H54 (cell line): ENCODE measurements at places on chromosomes 16 and 17.

GRCh38 chr17:9487406-9487805 is 88.2 kb downstream of the STX8 start:
- no peak for DNase-seq

DNA sequence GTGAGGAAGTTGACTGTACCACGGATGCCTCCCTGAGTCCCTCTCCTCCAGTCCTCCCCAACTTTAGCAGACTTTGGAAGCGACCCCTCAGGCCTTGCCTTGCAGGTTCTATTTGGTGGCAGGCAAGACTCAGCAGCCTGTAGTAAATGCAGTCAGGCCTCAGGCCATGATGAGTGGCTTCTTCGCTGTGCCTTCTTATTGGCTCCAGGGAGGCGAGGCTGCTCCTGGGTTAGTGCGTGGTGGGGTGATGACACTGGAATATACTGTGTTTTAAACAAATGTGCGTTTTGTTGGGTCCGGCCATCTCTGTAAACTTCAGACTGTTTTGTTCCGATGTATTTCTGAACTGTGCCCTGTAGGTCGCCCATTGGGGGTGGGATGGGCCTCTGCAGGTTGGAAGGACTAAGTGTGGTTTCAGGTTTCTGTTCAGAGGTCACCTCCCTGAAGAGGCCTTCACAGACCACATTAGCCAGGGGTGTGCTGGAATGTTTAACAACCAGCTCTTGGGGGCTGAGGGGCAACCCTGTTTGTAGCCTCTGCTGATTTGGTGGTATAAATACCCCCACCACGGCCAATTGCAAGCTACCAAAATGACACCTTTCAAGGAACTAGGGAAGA is 62.5 kb downstream of the CYLD start:
- DNase-seq: no peak

DNA sequence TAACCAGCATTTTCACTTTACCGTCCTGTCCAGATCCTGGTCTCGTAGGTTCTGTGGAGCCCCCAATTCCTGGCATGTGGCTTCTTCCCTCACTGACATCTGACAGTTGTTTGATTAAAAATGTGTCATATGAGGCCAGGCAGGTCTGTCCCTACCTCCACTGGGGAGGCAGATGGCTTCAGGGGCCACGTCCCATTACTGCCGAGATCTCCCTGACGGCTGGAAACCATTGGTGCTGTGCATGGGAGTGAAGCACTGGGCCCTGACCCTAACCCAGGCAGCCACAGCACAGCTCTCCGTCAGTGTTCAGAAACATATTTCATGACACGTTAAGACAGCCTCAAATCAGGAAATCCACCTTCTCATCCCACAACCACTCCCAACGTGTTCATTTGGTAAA is 77.5 kb downstream of the GNAO1 start:
- DNase-seq: no peak

DNA sequence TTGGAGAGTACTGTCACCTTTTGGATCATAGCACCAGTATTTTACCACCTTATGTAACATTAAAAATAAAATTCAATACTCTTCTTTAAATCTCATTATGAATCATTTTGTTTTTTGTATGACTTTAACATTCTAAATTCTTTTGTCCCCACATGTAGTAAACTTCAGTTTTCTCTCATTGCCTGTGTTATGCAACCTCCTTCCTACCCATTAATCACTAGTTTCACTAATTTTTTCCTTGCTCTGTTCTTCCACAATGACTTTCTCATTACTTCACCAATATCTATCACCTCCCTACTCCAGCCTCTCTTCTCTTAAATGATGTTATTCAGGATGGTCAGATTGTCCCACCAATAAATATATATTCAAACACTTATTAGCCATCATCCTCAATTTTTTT is 68.7 kb downstream of the TTC19 start:
- DNase-seq: no peak

- no peak for DNase-seq
Measured at GRCh38 chr17:73103641-73104335, 11.3 kb upstream of the SLC39A11 start.

GRCh38 chr17:46770818-46771560 is 47.5 kb downstream of the WNT3 start:
- DNase-seq: no peak

- no peak for DNase-seq
Measured at GRCh38 chr16:69089091-69089910, 16.2 kb upstream of the HAS3 start.

DNA sequence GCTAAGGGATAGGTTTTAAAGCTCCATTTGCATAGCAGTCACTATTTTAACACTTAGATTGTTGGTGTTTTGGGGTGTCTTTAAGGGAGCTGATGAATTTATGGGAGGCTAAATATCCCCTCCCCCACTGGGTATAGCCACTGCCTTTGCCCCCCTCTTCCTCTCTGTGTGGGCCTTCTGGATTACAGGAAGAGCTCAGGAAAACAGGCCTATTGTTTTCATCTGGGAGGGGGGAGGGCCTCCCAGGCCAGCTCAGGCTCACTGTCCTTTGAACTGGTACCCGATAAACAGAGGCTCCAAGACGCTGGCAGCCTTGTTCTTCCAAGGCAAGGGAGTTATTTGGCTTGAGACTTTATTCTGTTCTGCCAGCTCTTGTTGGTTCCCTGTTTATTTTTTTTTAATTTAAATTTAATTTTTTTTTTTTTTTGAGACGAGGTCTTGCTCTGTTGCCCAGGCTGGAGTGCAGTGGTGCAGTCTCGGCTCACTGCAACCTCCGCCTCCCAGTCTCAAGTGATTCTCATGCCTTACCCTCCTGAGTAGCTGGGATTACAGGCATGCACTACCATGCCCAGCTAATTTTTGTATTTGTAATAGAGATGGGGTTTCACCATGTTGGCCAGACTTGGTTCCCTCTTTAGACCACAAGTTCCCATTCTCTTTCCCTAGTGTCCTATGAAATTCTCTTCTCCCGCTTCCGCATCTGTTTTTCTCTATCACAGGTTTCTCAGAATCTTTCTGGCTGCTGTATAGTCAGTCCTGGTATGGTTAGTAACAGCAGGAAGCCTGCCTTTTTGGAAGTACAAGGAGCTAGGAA is 25.1 kb downstream of the MINK1 start:
- DNase-seq: no peak

DNA sequence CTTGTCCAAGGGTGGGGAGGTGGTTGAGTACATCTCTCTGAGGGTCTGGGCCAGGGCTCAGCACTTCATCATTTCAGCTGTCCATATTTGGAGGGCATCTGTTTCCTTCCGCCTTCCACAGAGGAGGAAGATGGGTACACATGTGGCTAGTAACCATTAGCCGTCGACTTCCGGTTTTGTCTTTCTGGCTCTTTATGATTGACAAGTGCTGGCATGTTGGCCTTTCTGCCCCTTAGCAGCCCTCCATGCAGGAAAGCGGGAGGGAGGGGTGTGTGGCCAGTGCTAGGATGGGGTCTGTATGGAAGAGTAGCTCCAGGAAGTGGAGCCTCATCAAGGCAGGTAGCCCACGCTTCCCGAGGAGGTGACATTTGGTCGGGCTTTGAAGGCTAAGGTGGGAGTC is 69.6 kb downstream of the RAI1 start:
- DNase-seq: no peak

DNA sequence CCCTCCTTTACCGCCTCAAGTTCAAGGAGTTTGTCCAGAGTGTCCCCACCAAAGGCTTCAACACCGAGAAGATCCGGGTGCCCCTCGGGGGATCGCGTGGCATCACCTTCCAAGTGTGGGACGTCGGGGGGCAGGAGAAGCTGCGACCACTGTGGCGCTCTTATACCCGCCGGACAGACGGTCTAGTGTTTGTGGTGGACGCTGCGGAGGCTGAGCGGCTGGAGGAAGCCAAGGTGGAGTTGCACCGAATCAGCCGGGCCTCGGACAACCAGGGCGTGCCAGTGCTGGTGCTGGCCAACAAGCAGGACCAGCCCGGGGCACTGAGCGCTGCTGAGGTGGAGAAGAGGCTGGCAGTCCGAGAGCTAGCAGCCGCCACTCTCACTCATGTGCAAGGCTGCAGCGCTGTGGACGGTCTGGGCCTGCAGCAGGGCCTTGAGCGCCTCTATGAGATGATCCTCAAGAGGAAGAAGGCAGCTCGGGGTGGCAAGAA is 1.1 kb downstream of the ARL4D start:
- DNase-seq: no peak

- DNase-seq: no peak
Measured at GRCh38 chr16:75836347-75837010, 110.2 kb upstream of the CPHXL start.

- no peak for DNase-seq
Measured at GRCh38 chr17:8898126-8898525, 30.7 kb upstream of the PIK3R6 start.

GRCh38 chr17:57288773-57289121 is 32.4 kb downstream of the MSI2 start:
- DNase-seq: no peak

GRCh38 chr17:50865060-50865867 is 890 bp downstream of the TOB1 start:
- no peak for DNase-seq

DNA sequence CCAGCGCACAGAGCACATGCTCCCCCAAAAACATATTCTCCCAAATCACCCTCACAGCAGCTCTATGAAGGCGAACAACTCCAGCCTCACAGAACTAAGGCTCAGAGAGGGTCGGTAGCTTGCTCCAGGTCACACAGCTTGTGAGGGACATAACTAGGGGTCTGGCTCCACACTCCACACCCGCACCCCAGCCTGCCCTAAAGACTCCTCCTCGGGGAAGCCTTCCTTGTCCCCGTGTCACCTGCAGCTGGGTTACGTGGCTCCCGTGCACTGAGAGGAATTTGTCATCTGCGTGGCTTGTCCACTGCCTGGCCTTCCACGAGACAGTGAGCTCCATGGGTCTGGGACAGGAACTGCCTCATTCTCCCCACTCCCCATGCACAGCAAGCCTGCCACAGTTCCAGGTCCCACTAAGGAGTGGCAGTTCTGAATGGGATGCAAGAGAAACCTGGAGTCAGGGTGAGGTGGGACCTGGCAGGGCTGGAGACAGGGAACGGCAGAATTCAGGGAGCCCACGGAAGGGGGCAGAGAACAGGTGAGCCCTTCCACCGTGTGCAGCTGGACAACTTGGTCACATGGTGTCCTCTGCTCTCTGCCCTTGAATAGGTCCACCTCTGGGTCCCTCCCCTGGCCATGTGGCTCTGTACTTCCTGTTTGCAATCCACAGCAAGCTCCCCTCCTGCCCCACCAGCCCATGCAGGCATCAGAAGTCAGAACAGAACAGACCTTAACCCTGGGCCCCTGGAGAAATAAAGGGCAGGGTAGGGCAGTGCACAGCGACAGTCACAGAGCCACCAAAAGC is 27.4 kb downstream of the TNFRSF13B start:
- no peak for DNase-seq

DNA sequence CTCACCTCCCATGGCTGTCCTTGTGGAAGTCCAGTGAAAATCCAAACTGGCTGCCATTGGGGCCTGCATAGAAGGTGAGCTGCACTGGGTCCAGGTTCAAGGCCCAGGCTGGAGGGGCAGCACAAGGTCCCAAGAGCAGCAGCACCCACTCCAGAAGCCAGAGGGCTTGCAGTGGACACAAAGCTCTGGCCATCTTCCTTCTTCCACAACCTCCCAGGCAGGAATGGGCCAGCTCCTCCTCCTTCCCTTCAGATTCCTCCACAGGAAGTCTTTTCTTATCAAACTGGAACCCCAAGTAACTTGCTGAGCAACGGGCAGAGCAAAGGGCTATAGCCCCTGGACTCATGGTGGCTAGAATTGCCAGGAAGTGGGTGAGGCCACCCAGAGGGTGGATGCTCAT is at the start of gene ITGA2B:
ITGA2B (minus strand) TSS at position 369 of the 400 bp plus-strand sequence; CDS start at position 193, 176 bp downstream.
- DNase-seq: no peak

DNA sequence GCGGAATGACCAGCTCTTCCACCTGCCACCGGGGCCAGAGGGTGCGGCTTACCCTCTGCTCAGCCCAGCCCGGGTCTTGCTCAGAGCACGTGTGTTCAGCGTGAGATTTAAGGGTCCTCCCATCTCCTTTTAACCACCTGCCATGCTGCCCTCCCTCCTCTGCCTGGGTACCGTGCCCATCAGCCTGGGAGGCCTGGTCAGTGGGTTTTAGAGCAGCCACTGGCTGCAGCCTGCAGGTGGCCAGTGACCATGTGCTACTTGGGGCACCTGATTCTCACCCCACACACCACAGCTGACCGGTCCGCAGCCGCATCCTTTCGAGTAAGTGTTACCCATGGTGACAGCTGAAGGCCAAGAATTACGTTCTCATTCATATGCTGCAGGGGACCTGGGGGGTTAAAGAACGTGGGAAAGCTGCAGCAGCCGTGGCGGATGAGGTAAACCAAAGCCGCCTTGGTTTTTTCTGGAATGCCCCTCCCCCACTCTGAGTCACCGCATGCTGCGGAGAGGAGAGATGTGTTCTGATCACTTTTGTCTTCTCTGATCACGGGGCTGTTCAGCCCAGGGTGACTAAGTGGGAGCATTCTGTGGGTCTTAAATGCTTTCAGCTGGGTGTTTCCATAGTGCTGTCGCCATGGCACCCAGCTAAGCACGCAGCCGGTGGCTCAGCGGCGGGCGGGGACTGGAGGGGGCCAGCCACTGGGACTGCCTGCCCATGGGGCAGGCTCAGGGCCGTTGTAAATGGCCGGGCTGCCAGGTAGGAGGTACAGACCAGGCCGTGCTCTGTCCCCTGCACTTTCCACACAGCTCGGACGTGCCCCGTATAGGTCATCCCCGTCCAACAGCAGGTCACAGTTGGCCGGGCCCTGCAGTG is 59.8 kb downstream of the BAIAP2 start:
- DNase-seq: peak; percentile 98

DNA sequence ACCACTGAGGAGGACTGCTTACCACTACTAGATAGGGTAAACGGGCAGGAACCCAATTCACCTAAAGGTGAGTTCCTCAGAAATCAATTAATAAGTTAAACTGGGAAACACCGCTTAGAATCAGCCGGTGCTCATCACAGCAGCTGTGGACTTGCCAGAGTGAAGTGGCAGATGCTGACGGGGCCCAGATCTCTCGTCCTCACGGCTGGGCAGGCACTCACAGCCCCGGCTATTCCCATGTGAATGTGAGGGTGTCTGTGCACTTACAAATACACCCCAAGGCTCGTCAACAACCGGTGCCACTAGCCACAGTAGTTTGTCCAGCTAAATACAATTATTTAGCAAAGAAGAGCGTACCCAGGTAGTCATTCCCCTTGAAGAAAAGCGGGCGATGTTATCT is 29.7 kb downstream of the MBTPS1 start:
- DNase-seq: no peak

GRCh38 chr17:20086416-20087076 is 77.4 kb downstream of the SPECC1 start:
- DNase-seq: no peak

DNA sequence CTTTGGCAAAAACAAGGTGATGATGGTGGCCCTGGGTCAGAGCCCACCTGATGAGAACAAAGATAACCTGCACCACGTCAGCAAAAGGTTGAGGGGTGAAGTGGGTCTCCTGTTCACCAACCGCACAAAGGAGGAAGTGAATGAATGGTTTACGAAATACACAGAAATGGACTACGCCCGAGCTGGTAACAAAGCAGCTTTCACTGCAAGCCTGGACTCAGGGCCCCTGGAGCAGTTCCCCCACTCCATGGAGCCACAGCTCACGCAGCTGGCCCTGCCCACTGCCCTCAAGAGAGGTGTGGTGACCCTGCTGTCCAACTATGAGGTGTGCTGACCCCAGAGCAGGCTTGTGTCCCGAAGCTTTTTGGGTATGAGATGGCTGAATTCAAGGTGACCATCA is 29.7 kb upstream of the DLX4 start:
- no peak for DNase-seq
